ENCODE measurements at places on chromosomes 16 and 17.

GRCh38 chr16:48110982-48111381, 44.8 kb downstream of the ABCC12 start:
- DNase-seq: no peak

- no peak for DNase-seq
These were observed 156.3 kb upstream of the IRX3 start for GRCh38 chr16:54442864-54443263.

DNA sequence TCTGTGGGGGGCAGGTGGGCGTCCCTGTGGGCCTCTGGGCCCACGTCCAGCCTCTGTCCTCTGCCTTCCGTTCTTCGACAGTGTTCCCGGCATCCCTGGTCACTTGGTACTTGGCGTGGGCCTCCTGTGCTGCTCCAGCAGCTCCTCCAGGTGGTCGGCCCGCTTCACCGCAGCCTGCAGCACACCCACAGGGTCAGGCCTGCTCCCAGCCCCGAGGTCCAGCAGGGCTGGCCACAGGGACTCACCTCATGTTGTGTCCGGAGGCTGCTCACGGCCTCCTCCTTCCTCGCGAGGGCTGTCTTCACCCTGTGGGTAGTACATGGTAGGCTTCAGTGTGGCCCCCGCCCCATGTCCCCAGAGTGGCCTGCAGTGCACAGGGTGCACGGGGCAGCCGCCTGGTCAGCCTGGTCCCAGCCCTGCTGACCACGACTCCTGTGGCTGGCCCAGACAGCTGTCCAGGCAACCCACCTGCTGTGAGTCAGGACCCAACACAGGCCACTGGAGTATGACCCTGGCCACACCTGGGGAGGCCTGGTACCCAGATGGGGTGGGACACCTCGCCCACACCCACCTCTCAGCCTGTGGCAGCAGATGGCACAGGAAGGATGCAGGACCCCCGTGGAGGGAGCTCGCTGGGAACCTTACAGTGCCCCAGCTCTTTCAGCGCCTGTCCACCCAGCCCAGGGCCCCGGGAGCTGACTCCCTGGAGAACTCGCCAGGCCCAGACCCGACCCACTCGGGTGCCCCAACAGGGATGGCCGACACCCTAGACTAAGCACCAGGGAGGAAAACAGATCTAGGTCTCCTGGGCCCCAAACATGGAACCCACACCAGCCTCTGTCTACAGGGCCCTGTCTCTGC, 23.9 kb upstream of the AATK start:
- no peak for DNase-seq

- DNase-seq: no peak
These were observed 339.9 kb downstream of the SEC14L1 start for GRCh38 chr17:77480509-77481215.

- DNase-seq: no peak
These were observed 210.7 kb downstream of the STX8 start for GRCh38 chr17:9364837-9365430.

DNA sequence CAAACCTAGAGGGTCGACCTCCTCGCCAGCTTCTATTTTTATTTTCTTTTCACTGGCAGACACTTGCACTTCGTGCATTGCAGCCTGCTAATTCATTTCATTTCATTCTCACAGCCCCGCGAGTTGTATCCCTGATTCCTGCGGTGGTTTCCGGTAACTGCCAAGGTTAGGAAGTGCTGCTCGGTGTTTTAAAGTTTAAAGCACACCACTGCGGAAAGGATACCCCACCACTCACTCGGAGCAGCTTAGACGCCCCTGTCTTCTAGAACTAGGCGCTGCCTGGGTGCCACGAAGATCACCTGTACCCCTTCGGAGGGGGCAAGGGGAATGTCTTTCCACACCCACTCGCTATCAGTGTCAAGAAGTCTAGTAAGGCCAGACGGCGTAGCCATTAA, 509 bp downstream of the CNEP1R1 start:
- DNase-seq: no peak

- no peak for DNase-seq
These were observed 21.1 kb upstream of the KCNG4 start for GRCh38 chr16:84260766-84261554.

- DNase-seq: no peak
These were observed 29.0 kb downstream of the XPO6 start for GRCh38 chr16:28182801-28183200.

DNA sequence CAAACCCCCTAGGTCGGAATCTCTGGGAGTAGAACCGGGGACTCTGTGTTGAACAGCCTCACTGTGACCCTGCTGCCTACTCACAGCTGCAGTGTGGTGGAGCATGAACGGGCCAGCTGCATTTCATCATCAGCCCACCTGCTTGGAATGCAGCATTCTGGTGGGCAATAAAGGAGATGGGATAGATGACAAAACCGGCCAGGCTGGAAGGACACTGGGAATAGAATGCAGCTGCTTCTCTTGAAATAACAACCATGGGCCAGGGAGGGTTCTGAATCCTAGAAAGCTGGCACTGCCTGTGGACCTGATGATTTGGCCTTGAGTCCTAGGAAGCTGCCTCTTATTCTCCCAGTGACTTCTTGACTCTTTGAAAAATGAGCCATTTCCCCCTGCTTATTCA, 23.5 kb downstream of the CFAP97D1 start:
- no peak for DNase-seq

- DNase-seq: no peak
These were observed 28.0 kb downstream of the PRKCB start for GRCh38 chr16:23863511-23864422.

- no peak for DNase-seq
These were observed 10.7 kb downstream of the CRHR1 start for GRCh38 chr17:45794840-45795239.

- DNase-seq: no peak
These were observed 1.5 kb downstream of the ABCC1 start for GRCh38 chr16:15950869-15951268.

- no peak for DNase-seq
These were observed 33.2 kb downstream of the SPHK1 start for GRCh38 chr17:76417499-76418143.

- no peak for DNase-seq
These were observed 50.0 kb downstream of the RMI2 start for GRCh38 chr16:11395008-11395948.

- no peak for DNase-seq
These were observed 172.5 kb downstream of the CCDC182 start for GRCh38 chr17:57572600-57572999.

DNA sequence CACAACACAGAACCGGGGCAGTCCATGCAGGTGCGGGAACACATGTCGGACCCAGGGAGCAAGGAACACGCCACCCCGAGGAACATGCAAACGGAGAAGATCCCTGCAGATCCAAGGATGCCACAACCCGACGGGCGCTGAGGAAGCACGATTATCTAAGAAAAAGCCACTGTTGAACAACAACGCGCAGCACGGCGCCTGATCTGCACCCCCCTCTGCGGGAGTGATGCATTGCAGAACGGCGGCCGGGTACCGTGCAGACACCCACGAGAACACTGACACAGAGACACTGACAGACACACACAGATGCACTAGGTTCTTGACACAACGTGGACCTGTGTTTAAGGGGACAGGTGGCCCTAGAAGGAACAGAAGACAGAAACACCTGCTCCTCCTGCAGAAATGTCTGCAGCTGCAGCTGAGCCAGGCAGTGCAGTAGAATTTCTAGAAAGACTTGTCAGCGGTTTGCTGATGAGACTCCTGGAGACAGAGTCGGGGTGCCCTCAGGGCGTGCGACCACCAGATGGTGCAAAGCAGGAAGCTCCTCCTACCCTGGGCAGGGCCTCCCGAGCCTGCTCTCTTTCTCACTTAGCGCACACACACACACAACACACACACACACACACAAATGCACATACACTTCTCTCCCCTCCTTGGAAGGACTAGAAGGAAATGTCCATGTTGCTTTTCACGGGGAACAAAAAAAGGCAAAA, 7.5 kb downstream of the NPTX1 start:
- no peak for DNase-seq

GRCh38 chr16:79805621-79806020, 205.1 kb upstream of the MAF start:
- DNase-seq: no peak

DNA sequence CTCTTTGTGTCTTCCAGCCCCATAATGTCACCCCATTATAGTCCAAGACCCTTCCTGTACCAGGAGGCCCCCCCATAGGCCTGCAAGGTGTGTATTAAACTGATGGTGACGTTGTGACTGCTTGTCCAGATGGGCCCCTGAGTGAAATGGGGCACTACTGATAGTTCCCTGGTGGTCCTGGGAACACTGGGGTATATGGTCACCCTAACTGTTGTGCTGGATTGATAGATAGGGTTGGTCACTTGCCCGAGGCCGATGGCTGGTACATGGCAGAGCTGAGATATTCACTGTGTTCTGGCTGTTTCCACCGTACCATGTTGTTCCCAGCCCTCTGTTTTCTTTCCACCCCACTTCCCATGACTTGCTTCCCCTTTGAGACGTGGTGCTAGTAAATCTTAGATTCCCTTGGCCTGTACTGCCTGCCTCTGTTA, 4.3 kb downstream of the CNP start:
- DNase-seq: no peak

DNA sequence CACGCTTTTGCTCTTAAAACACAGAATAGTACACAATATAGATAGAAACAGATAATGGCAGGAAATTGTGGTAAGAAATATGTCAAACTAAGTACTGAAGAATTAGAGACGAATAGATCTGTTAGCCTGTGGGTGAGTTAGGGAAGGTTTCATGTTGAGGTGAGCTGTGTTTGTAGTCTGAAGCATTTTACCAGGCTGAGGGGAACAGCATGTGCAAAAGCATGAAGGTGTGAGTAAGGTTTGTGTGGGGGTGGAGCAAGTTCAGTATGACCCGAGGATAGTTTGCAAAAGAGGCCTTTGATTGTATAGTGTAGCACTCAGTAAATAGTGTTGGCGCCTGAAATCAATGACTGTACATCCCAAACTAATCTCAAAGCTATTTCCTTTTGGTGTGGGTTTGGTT, 13.8 kb downstream of the IGSF6 start:
- DNase-seq: no peak

GRCh38 chr17:64202683-64203344, 60.2 kb downstream of the TEX2 start:
- no peak for DNase-seq

DNA sequence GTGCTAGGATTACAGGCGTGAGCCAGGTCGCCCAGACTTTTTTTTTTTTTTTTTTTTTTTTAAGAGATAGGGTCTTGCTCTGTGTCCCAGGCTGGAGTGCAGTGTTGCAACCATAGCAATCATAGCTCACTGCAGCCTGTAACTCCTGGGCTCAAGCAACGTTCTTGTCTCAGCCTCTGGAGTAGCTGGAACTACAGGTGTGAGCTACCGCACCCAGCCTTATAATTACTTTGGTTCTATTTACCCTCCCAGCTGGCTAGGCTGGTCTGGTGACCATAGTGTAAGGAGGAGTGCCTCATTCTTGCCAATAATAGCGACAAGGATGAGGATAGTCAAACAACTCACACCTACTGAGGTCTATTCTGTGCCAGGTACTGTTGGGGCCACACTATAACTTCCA, 39.6 kb upstream of the USP7 start:
- DNase-seq: no peak

DNA sequence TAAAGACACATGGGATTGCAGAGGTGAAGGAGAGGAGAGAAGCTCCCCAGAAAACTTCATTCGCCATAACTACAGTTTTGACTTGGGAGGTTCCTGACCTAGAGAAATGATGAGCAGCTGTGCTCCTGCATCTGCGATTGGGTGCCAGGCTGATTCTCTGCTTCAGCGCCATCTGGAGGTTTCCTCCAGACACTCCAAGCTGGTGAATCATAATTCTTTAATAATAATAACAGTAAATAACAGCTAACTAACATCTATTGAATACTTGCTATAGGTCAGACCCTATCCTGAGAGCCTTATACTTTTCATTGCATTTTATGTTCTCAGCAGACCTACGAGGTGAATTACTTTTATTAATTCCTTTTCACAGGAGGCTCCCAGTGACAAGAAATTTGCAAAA, 575.8 kb downstream of the TOX3 start:
- no peak for DNase-seq

- DNase-seq: no peak
These were observed 322.4 kb downstream of the GRIN2A start for GRCh38 chr16:9859701-9860327.

DNA sequence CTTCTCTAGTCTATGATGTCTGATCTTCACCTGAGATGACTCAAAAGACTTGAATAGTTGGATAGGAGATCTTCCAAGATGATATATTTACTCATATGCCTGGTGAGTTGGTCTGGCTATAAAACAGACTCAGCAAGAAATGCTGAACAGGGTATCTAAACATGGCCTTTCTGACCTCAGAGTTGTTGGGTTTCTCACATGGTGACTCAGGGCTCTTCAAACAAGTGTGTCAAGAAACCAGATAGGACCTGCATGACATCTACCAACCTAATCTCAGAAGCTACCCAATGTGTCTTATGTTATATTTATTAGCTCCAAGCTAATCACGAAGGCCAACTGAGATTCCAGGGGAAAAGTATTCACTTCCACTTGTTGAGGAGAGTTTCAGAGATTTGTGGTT, 1477.3 kb downstream of the CDH8 start:
- DNase-seq: no peak

GRCh38 chr16:19923396-19923795, 38.7 kb upstream of the GPRC5B start:
- DNase-seq: no peak

DNA sequence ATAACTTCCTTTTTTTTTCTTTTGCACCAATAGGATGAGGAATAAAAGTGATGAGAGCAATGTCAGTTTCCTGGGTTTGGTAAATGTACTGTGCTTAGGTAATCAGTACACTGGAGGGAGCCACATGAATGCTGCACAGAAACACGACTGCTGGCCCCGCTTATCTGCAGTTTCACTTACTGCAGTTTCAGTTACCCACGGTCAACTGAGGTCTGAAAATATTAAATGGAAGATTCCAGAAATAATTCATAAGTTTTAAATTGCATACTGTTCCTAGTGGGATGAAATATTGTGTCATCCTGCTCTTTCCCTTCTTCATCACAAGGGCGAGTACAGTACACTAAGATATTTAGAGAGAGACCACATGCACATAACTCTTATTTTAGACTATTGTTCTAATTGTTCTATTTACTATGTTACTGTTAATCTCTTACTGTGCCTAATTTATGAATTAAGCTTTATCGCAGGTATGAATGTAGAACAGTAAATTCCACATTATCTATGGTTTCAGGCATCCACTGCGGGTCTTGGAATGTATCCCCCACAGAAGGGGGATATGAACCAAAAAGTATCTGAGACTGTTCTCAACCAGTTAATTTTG, 6.4 kb upstream of the LGALS3BP start:
- no peak for DNase-seq
